Retina (tissue), 1 donor: ENCODE measurements at places on chromosomes 13 and 19.

- DNase-seq, result no peak
These were observed 151.1 kb downstream of the KATNAL1 start for GRCh38 chr13:30156270-30156669.

GRCh38 chr19:19628501-19629134, 598 bp upstream of the LPAR2 start:
- DNase-seq, result peak; percentile 80

DNA sequence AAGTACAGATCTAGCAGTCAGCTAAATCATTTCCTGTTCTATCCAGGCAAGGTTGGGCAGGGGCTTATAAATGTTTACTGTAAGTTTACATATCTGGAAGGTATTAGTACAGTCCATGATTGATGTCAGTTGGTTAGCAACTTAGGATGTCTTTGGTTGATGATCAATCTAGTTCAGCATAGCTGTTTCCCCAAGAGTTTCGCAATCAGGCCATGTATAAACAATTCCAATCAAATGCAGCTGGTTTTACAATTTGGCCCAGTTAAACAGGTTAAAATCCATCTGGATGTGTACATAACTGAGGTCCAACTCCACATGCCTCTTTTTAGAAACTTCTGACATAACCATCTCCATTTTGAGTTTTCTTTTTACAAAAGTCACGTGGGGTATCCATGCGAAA, 6.9 kb downstream of the ZNF221 start:
- no peak for DNase-seq

DNA sequence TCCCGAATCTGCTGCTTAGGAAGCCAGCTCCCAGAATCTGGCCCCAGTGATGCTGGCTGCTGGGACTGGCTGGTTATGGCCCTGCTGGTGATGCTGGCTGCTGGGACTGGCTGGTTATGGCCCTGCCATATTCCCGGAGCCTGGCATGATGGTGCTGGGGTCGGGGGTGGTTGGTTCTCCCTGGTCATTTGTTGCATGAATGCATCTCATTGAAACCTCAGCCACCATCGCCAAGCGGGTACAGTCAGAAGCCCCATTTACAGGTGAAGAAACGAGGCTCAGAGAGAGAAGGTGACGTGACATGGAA, 2.1 kb downstream of the PGLYRP1 start:
- no peak for DNase-seq

DNA sequence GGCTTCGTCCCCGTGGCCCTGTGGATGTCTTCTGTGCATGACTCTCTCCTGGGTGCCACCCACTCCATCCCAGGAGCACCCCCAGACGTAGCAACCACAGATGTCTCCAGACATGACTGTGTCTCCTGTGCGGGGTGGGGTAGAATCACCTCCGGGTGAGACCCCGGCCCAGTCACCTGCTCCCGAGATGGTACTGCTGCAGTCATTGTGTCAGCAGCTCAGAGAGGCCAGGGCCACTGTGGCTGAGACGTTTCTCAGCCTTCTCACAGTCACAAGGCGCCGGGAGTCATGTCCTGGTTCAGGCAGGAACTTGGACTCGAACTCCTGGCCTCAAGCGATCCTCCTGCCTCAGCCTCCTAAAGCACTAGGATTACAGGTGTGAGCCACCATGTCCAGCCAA, 16.6 kb downstream of the NCLN start:
- DNase-seq, result no peak

- DNase-seq, result peak; percentile 11
These were observed 192.5 kb downstream of the NDFIP2 start for GRCh38 chr13:79673310-79673992.

GRCh38 chr19:2055931-2056836, 5.1 kb upstream of the MKNK2 start:
- peak; percentile 45 for DNase-seq

DNA sequence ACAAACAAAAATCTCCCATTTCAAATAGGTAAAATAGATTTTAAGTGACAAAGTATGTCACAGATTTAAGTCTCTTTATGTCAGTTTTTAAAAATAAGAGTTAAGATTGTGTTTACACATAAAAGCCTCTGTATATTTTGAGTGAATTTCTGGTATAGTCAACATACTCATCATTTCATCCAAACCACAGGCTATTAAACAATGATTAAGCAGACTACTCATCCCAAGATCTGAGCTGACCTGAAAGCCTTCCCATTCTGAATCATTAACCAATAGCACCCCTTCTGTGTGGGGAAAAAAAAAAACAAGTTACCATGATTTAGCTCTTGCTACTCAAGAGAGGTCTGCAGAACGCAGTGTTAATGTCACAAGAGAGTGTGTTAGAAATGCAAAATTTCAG, 284.4 kb upstream of the NBEA start:
- no peak for DNase-seq

- no peak for DNase-seq
These were observed 146.6 kb downstream of the RGCC start for GRCh38 chr13:41603917-41604316.

DNA sequence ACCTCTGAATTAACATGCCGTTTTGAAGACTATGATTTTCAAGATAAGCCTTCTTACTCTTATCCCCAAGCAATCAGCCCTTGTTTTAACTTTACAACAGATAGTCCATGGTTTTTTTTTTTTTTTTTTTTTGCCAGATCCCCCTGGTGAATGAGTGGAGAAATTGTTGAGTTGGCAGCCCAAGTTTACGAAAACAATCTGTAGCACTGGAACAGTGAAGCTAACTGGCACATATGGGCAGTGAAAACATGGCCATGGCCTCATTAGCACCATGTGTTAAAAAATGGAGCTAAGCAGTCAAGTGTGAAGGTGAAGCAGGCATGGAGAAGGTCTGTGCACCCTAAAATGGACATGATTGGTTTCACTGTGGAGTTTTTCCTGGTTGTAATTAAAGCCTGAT, 812.1 kb upstream of the MIR17HG start:
- peak; percentile 58 for DNase-seq

- peak; percentile 87 for DNase-seq
These were observed 460 bp downstream of the MEDAG start for GRCh38 chr13:30906411-30907051.

GRCh38 chr13:68046903-68047302, 816.8 kb upstream of the PCDH9 start:
- no peak for DNase-seq

DNA sequence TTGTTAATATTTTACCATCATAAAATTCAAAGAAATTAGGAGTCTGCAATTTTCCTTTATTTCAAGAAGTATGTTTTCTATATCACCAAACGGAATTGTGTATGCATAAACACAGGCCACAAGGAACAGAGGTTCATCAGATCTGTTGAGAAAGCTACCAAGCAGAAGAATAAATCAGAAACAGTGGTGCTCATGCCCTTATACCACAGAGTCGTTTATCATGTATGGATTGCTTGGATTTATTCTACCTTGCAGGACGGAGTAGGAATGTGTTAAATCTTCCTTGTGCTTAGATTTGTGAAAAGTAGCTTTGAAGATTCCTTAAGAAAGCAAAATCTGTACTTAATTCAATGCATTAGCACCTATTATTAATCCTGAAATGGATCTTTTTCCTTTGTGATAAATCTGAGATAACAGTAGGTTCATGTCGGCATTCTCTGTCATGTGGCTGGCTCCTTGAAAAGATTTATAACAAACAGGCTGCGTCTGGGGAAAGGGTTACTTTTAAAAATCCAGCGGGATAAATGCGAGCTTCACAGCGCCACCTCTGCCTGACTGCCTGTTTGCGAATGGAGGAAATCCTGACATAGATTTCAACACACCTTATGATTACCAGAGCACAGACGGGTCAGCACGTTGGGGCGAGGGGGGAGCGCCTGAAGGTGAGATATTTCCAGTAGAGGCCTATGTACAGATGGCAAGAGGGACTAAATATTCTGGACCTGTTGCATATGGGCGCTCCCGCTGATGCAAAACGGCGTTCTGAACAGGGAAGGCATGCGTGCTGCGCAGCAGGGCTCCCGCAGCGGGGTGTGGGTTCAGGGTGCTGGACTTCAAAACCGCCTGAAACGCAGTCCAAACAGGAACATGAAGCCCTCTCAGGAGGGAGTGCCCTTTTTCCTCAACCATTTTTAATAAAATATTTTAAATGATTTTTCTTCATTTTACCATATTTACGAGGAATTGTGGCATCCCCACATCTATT, 445.5 kb upstream of the SGCG start:
- DNase-seq, result no peak

DNA sequence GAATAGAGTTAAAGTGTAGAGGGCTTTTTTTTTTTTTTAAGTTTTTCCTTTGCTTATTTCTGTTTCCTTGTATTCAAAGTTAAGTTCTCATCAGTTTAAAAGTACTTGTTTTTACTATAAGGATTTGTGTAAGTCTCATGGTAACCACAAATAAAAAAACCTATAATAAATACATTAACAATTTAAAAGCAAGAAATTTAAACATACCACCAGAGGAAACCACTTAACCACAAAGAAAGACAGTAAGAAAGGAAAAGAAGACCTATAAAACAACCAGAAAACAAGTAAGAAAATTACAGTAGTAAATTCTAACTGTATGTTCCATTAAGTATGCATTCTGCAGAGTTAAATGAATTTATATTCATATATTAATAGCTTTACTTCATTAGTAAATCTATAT, 999.1 kb upstream of the ATXN8OS start:
- no peak for DNase-seq

DNA sequence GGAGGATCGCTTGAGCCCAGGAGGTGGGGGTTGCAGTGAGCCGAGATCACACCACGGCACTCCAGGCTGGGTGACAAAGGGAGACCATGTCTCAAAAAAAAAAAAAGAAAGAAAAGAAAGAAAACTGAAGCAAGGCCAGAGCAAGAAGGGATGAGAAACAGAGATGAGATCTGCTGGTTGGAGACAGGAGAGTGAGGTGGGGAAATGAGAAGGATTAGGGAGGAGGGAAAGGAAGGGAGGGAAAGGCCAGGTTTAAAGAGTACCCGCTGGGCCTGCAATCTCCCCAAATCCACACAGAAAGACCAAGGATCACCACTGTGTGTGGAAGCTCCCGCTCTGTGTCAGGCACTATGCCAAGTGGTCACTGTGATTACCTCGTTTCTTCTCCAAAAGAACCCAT, 16.3 kb upstream of the LYPD3 start:
- no peak for DNase-seq

- DNase-seq, result peak; percentile 46
These were observed 9.3 kb downstream of the IRF2BP1 start for GRCh38 chr19:45876411-45877197.

- DNase-seq, result no peak
These were observed 4.4 kb upstream of the COMP start for GRCh38 chr19:18795540-18795939.

GRCh38 chr13:58343076-58343475, 711.5 kb downstream of the PCDH17 start:
- no peak for DNase-seq

DNA sequence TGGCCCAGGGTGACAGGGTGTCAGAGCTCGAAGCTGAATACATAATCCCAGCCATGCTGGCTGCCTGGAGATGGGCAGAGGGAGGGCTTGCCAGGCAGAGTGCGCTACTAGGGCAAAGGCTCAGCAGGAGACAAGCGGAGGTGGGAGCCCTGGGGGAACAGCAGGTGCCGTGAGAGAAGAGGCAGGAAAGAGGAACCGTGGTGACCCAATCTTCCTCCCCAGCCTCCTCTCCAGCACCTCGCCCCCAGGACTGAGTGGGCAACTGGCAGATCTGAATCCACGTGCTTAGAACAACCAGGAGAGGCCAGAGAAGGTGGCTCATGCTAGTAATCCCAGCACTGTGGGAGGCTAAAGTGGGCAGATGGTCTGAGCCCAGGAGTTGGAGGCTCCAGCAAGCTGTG, 11.0 kb upstream of the CCL25 start:
- DNase-seq, result no peak
